ENCODE measurements at places on chromosomes 3 and 15. TPM values are rescaled to one million over a fixed set of nuclear protein-coding genes. Genes with fewer than 3 reads are reported as not detected.

DNA sequence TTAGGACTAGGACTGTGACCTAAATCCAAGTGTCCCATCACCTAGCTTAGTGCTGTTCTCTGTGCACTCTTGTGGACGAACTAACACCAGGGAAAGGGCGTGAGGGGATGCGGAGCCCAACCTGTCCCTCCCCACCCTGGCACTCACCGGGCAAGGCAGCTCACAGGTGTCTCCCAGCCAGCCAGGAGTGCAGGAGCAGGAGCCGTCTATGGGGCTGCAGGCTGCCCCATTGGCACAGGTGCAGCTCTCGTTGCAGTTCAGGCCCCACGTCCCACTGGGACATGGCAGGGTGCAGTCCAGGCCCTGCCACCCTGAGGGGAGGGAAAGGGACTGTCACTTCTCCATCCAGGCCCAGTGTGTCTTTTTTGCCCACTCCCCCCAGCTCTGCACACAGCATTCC is 60.3 kb downstream of the RAB11A start:
- DNase-seq, result no peak

MESP2 gene
- total RNA-seq, result 0.30 TPM

- DNase-seq, result no peak
Measured at GRCh38 chr15:83209333-83209732, 1.7 kb upstream of the HDGFL3 start.

SEMA3F gene
- total RNA-seq, result 23.3 TPM

DNA sequence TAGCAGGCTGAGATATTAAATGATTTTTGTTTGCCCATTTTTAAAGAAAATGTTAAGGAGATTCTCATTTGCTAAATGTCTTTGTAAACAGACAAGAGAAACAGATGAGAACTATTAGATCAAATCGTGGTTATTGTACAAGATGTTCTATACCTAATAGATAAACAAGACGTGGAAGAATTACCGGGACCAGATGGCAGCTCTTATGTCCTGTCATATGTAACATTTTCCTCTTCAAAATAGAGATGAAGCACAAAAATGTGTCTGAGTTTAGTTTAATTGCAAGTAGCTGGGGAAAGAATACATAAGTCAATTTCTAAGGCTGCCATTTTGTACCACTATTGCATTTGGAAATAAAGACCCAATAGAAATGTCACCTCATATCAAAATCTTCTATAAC is 553.7 kb downstream of the TUSC7 start:
- no peak for DNase-seq

DNA sequence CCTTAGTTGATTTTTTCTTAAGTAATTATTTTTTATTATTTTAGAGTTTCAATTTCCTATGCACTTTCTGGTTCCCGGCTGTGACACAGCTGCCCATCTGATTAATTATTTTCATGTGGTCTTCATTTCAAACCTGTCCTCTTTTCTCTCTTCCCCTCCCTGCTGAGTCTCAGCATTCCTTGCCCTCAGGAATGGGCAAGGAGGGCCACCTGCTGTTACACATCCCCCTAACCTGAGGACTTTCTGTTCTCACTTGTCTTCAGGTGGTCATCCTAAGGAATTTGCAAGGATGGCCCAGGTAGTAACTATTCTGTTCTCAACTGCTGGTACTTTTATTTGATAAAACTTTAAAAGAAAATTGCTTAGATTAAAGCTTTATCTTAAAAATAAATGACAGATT is 545.0 kb downstream of the OTOL1 start:
- no peak for DNase-seq

DNA sequence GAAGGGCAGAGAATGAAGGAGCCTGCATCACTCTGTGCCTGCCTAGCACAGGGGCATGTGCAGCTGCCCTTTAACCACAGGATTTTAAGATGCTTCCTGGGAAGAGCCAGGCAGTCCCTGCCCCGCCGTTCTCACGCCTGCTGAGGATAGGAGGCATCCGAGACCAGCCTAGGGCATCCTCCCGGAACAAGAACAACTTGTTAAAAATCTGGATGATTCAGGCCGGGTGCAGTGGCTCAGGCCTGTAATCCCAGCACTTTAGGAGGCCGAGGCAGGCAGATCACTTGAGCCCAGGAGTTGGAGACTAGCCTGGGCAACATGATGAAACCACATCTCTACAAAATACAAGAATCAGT is 15.2 kb downstream of the NRROS start:
- DNase-seq, result no peak

DNA sequence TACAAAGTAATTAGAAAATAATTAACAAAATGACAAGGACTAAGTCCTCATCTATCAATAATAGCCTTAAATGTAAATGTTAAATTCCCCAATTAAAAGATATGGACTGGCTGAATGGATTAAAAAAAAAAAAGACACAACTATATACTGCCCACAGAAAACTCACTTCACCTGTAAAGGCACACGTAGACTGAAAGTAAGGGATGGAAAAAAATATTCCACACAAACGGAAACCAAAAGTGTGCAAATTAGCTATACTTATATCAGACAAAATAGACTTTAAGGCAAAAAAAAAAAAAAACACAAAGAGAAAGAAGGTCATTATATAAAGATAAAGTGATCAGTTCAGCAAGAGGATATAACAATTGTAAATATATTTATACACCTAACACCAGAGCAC is 111.4 kb upstream of the ZBED2 start:
- DNase-seq, result no peak

CFAP91 gene
- total RNA-seq, result 0.69 TPM

TGM5 gene
- 4.1 TPM for total RNA-seq

Measured in skin of body (tissue), 3 donors.